ENCODE measurements at places on chromosomes 3 and 15. TPM values are rescaled to one million over a fixed set of nuclear protein-coding genes. Genes with fewer than 3 reads are reported as not detected.

- DNase-seq = no peak
Measured at GRCh38 chr3:170869239-170869590, 780 bp downstream of the RPL22L1 start.

DNA sequence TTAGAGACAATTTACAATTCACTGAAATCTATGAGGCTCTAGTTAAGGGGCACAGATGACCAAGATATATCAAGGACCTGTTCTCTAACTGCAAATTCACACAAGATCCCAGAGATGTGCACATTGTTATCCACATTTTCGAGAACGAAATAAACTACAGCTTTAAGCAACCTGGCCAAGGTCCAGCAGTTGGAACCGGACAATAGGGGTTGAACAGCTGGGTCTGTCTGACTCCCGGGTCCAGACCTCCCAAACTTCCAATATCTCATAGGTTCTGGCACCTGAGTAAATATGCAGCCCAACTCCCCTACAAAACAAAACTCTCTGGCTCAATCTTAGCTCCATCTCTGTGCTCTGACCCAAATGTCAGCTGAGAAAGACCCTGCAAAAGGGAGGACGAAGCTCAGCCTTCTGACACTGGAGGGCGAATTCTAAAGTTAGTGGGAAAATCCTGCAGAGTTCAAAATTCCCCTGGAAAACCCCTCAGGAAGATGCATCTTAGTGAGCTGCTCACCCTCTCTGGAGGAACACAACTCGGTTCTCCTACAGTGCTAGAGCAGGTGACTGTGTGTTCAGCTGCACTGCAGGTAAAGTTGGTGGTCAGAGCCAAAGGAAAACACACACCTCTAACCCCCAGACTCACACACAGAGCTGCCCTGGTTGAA, 14.2 kb upstream of the SPATA12 start:
- no peak for DNase-seq

DNA sequence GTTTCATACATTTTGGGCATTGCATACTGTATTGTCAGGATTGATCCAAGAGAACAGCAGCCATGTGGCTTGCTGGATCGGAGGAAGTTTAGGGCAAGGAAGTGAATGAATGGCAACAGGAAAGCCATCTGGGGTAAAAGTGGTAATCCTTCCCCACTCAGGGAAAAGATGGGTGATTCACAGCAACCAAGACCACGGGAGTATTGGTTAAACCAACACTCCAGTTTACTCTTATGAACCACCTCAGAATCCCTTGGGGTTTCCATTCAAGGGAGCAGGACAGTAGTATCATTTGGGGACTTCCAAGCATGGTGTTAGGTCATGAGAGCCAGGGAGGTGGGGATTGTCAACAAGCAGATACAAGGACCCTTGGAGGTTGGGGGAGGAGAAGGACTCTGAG, 25.2 kb upstream of the ZBTB38 start:
- no peak for DNase-seq

DNA sequence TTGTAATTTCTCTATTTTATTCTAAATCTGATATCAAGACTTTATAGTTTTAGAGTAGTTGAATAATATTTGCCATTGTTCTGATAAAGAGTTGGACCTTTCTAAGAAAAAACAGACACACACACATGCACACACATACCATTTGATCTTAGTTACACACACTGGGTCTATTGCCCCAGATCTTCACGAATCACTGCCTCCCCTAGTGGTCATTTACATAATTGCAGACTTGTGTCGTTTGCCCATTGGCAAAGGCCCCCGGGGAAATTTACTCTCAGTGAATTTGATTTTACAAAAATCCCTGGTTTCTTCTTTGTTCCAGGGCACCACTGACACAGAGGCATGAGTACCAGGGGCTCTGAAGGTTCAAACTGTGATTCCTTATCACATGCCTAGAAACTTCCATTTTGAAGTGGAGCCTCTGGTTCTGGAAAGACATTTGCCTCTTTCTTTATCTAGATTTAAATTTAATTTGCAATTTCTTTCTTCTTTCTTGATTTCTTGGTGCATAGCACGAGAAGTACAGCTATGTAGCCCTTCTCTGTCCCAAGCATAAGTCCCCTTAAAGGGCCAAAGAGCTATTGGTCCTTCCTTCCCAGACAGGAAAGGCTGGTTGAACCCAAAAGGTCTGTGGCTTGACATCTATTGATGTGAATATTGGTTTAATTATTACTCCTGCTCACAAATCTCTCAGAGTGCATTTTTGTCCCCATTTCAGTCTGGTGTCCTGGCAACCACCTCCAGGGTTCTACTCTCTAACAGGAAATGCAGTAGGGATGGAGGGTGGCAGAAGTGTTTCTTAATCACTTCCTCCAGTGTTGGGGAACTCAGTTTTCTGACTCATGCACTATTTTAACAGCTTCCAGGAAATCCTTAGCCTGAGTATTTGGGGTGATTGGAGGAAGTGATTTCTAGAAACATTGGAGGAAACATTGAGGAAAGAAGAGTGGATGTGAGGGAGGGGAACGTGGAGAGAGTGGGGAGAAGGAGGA, 32.4 kb upstream of the SLC6A11 start:
- no peak for DNase-seq

GRCh38 chr3:134642445-134643149, 8.2 kb downstream of the KY start:
- DNase-seq = no peak

- DNase-seq = no peak
Measured at GRCh38 chr3:129348734-129349133, 70.1 kb downstream of the HMCES start.

The KAT2B gene
- polyA plus RNA-seq = 8.2 TPM

DNA sequence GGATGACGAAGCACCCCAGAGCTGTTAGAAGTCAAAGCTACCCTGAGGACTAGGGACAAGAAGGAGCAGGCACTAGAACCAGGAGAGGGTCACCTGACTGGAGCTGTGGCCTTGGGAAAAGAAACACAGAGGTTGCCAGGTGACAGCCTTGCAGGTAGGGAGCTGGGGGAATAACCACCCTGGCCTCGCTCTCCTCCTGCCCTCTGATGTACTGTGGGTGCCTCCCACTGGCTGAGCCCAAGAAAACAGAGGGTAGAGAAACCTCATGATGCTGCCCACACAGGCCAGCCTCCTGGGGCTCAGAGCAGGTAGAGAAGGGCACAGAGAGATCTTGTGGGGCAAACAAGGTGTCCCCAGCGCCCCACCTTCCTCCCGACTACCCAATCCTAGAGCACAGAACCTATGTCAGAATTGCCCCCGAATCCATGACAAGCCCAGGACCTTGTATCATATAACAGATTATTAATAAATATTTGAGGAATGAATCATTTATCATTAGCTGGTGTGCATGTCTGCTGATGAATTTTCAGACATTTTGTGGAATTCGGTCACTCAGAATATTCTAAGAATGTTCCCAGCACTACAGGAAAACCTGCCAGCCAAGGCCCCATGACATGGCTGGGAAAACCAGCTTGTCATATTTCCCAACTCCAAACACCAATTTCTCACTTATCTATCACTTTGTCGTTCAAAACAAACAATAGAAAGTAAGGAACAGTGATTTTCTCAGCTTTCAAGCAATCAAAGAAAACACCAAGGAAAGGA, 59.8 kb upstream of the MEX3B start:
- peak; percentile 57 for DNase-seq

- no peak for DNase-seq
Measured at GRCh38 chr3:188353426-188353825, 199.5 kb downstream of the LPP start.

DNA sequence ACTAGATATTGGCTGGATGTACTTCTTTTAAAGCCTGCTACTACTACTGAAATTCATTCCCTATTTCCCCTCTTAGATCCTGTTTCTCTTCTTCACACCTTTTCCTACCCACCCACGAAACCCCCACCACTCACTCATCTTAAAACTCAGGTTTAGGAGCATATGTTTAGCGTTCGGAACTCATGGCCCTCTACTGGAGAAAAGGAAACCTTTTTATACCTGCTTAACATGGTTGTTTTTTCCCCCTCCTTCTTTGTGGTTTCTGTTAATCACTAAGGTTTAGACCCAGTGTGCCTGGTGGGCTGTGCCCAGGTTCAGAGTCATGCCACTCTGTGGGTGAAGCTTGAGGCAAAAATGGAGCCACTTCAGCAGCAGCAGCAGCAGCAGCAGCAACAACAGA, 2.6 kb downstream of the ARID3B start:
- DNase-seq = no peak

DNA sequence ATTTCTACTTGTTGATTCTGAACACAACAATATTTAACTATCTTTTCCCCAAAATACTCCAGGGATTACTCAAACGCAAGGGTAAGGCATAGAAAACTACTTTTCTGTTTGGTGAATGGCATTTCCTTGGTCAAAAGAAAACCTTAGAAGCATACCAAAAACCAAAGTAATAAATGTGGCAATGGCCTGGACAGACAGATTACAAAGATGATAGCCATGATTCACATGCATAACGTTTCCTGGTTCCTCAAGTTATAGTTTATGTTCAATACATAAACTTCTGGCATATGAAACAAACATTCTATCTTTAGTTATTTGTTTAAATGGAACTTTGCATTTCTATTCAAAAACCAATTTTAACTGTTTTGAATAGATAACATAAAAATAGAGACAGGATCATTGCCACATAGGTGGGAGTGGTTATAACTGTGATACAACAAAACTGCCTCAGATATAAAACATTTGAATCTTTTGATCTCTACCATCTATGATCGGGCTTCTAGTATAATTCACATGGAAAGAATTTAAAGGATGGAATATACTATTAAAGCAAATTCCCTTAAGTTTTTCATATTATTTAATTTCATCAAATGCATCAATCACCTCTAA, 32.1 kb downstream of the FOXP1 start:
- DNase-seq = no peak

GRCh38 chr15:66705277-66706146, 3.5 kb downstream of the SMAD6 start:
- no peak for DNase-seq

DNA sequence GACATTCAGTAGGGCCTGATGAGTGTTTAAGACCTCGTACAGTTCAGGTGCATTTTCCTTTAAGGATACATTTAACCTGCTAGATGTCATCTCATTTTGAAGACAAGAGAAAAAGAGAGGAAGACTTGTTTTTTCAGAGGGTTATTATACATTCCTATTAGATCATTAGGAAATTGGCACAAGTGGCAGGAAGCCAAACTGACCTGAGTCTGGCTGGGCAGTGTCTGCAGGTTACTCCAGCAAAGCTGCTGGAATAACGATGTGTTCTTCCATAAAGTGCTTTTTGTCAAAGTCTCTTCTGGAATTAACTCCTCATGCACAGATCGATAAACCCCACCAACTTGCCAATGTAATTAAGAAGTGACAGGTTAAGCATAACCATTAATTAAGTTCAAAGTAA, 396.4 kb upstream of the TPRG1 start:
- DNase-seq = no peak

GRCh38 chr3:130626049-130626448, 109.1 kb downstream of the COL6A6 start:
- no peak for DNase-seq

The GPR149 gene
- 0.16 TPM for polyA plus RNA-seq

DNA sequence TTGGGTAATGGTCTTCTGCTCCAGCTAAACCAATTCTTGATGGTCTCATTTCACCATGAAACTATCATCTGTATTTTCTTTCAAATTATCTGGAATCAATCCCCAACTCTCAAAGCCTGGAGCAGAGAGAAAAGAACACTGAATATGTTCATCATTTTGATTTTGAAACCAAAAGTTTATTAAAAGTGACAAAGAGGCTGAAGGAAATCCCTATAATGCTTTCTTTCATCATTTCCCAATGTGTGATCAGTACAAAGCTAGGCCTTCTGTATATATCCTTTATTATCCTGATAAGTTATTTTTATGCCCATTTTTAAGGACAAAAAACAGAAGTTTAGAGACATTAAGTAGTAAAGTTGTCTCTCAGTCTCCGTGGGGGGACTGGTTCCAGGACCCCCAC, 50.1 kb upstream of the MBNL1 start:
- DNase-seq = no peak

The ACKR4 gene
- polyA plus RNA-seq = 0.70 TPM

GRCh38 chr15:96002890-96003859, 327.3 kb upstream of the NR2F2 start:
- DNase-seq = no peak

The PLA2G4F gene
- 0.91 TPM for polyA plus RNA-seq

DNA sequence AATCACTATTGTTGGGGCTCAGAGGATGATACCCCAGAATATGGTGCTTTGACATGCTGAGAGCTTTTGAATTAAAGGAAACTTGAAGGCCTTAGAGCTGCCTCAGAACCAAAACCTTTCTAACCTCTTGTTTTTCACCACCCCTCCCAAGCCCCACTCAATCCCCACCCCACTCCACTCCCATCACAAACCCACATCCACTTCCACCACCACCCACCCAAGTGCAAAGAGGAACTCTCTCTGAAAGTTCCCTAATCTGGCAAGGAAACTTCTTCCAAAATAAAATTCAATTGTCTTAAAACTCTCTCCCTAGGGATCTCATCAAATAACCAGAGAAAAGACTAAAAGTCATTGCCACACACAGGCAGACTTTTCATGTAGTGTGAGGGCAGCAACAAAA, 301.2 kb upstream of the ARHGEF26 start:
- no peak for DNase-seq

- no peak for DNase-seq
Measured at GRCh38 chr15:73873889-73874511, 636 bp downstream of the TBC1D21 start.

The BCL2A1 gene
- polyA plus RNA-seq = 0.84 TPM

GRCh38 chr3:51686512-51687215, 15.6 kb downstream of the TEX264 start:
- no peak for DNase-seq

The SEMA6D gene
- polyA plus RNA-seq = 8.9 TPM

- no peak for DNase-seq
Measured at GRCh38 chr3:101104321-101104720, 111.1 kb upstream of the ABI3BP start.

DNA sequence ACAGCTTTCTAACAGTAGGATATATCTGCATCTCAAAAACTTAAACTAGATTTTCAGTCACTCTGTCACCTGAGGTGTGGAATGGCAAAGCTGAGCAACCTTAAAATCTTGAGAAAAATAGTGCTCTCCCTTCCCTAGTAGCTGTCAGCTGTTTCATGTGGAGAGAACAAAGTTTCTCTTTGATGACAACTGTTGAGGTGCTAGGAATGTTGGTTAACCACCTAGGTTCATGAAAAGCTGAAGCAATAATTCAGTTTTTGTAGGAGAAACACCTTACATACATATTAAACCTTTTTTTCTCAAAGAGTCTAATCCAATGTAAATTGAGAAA, 40.8 kb downstream of the TCF12 start:
- no peak for DNase-seq

GRCh38 chr3:33900809-33901505, 102.5 kb downstream of the PDCD6IP start:
- no peak for DNase-seq

DNA sequence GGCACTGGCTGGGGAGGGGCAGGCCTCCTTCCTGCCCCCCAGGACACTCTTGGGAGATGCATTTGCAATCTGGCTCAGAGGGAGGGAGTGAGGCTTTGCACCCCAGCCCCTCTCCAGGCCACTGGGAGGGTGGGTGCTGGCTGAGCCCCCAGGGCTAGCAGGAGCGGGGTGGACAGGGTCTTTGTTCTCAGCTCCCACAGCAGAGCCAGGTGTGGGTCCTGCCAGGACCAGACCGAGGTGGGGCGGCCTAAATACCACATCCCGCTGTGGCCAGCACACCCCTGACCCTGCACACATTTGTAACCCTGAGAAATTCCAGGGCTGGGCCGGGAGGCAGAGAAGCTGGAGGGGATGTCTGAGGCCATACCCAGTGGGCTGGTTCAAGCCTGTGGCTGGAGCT, 41.0 kb downstream of the STARD5 start:
- DNase-seq = no peak
